ENCODE measurements at places on chromosomes 2 and 18. TPM values are rescaled to one million over a fixed set of nuclear protein-coding genes. Genes with fewer than 3 reads are reported as not detected.

DNA sequence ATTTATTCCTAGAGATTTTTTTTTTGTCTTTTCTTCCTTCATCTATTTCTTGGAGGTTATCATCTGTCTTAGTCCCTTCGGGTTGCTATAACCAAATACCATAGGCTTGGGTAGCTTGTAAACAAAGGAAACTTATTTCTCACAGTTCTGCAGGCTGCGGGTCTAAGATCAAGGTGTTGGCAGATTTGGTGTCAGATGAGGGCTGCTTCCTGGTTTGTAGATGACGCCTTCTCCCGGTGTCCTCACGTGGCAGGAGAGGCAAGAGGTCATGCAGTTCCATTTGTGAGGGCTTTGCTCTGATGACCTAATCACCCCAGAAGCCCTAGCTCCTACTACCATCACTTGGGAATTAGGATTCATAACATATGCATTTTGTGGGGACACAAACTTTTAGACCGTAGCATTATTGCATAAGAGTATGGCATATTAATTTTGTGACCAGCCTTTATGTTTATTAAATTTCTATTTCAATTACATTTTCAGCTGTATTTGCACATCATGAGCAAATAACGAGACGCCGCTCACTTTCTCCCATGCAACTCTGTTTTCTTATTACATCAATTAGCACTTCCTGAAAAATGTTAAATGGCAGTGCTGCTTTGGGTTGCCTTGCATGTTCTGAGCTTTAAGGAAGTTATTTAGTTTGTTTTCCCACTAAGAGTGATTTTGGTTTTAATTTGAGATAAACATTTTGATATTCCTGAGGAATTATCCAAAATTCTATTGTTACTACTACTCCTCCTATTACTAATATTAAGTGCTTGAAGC is 246.4 kb upstream of the HDAC4 start:
- H3K36me3 ChIP-seq: no peaks in the 10 kb centered on the region
- H3K4me1 ChIP-seq: no peaks in the 10 kb centered on the region
- H3K4me3 ChIP-seq: no peak overlapping the region
- H3K27ac ChIP-seq: no peak overlapping the region

The CRYGC gene
- total RNA-seq: not detected

The CD207 gene
- total RNA-seq: not detected

GRCh38 chr18:12154361-12154760 is 60.7 kb downstream of the ANKRD62 start:
- H3K4me1 ChIP-seq: no peaks in the 10 kb centered on the region
- H3K27me3 ChIP-seq: no peaks in the 10 kb centered on the region
- no peak overlapping the region for H3K27ac ChIP-seq
- H3K4me3 ChIP-seq: no peak overlapping the region
- no peaks in the 10 kb centered on the region for H3K36me3 ChIP-seq

GRCh38 chr2:104840893-104841585 is 12.9 kb upstream of the POU3F3 start:
- H3K27me3 ChIP-seq: no peaks in the 10 kb centered on the region
- no peaks in the 10 kb centered on the region for H3K36me3 ChIP-seq
- H3K27ac ChIP-seq: no peak overlapping the region
- H3K4me3 ChIP-seq: no peak overlapping the region
- H3K4me1 ChIP-seq: no peaks in the 10 kb centered on the region

The AKAIN1 gene
- total RNA-seq: not detected

The KCNE4 gene
- total RNA-seq: 10.9 TPM

DNA sequence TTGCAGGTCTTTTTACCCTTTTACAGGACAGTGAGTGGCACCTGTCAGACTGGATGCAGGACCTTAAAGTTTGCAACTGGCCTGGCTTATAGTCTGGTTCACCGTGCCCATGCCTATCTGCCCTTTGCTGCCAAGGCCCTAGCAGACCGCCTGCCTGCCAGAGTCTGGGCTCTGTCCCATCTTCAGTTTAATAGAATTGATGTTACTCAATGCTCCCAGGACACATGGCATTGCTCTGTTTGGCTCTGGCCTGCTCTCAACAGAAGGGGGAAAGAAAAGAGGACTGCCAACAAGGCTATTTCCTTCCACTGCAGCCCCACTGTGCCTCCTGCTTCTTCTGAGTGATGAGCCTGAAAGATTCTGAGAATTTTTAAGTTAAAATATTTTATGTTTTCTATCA is 25.6 kb upstream of the TMEM178A start:
- H3K4me1 ChIP-seq: no peaks in the 10 kb centered on the region
- no peak overlapping the region for H3K27ac ChIP-seq
- no peaks in the 10 kb centered on the region for H3K36me3 ChIP-seq
- H3K4me3 ChIP-seq: no peak overlapping the region
- no peaks in the 10 kb centered on the region for H3K27me3 ChIP-seq

The C2orf72 gene
- total RNA-seq: 0.15 TPM

DNA sequence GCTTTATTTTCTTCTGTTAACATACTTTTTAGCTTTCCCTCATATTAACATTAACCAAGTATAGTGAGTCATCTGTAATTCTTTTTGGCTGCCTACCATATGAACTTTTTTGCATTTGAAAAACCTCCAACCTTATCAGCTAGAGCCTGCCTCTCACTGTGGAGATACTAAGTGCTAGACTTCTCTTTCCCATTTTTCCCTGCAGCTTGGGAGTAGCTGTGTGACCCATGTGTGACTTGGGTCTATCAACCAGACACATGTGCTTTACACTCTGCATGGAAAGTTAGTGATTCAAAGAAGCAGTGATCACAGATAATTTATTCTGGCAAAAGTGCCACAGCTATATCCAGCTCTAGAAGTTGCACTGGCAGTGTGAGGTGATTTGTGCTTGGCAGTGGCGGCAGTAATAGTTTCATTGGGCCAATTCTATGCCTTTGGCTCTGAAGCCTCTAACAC is 36.3 kb downstream of the PREPL start:
- H3K27ac ChIP-seq: no peak overlapping the region
- no peak for DNase-seq
- H3K36me3 ChIP-seq: peaks cover 13% of the 10 kb centered on the region
- H3K27me3 ChIP-seq: no peaks in the 10 kb centered on the region
- H3K4me3 ChIP-seq: no peak overlapping the region
- no peaks in the 10 kb centered on the region for H3K4me1 ChIP-seq

The SOX11 gene
- 0.03 TPM for total RNA-seq

GRCh38 chr2:217858519-217859491 is 144.0 kb downstream of the TNS1 start:
- no peaks in the 10 kb centered on the region for H3K27me3 ChIP-seq
- peak; percentile 90 for DNase-seq
- H3K27ac ChIP-seq: peak overlapping the region; percentile 63
- no peak overlapping the region for H3K4me3 ChIP-seq

GRCh38 chr18:26868968-26869586 is 3.6 kb upstream of the AQP4 start:
- H3K4me1 ChIP-seq: no peaks in the 10 kb centered on the region
- H3K36me3 ChIP-seq: no peaks in the 10 kb centered on the region
- DNase-seq: no peak
- no peak overlapping the region for H3K4me3 ChIP-seq
- no peak overlapping the region for H3K27ac ChIP-seq

GRCh38 chr2:240142256-240142775 is 1.9 kb upstream of the OTOS start:
- DNase-seq: peak; percentile 67
- no peak overlapping the region for H3K27ac ChIP-seq
- no peaks in the 10 kb centered on the region for H3K4me1 ChIP-seq
- no peak overlapping the region for H3K4me3 ChIP-seq
- no peaks in the 10 kb centered on the region for H3K27me3 ChIP-seq

GRCh38 chr2:42810971-42811811 is 18.8 kb upstream of the HAAO start:
- H3K27me3 ChIP-seq: no peaks in the 10 kb centered on the region
- DNase-seq: peak; percentile 84
- H3K4me1 ChIP-seq: no peaks in the 10 kb centered on the region
- peak overlapping the region; percentile 20 for H3K27ac ChIP-seq
- no peaks in the 10 kb centered on the region for H3K36me3 ChIP-seq
- H3K4me3 ChIP-seq: peak overlapping the region; percentile 34

The SNORC gene
- 1.7 TPM for total RNA-seq

- no peak overlapping the region for H3K27ac ChIP-seq
- no peaks in the 10 kb centered on the region for H3K27me3 ChIP-seq
- no peak for DNase-seq
- no peak overlapping the region for H3K4me3 ChIP-seq
These were observed 262.1 kb downstream of the PRKCE start for GRCh38 chr2:45913539-45913938.

The HOXD13 gene
- total RNA-seq: not detected

DNA sequence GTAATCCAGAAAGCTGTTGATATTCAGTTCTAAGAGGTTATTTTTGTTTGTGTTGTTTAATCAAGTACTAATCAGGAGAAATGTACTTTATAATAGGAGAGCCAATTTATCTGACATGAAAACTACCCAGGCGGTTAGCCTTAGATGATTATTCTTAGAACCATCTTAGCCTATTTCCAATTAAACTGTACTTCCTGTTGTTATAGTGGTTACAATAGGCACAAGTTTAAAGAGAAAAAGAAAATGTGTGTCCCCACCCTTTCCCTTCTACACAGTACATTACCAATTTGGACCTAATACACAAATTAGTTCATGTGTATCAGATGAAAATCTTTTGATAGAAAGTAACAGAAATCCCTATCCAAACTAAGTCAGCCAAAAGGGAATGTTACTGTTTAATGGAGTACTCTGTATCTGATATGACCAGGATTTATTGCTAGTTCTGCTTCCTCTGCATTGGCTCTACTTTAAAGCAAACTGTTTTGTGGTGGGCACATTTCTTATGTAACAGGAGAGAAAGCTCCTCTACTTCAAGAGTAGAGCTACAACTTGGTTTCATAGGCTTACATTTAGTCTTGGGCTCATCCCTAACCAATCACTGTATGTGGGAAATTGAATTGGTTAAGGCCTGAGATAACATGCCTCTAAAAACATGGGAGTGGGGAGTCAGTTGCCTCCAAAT is 217.9 kb downstream of the UBE2E3 start:
- no peaks in the 10 kb centered on the region for H3K4me1 ChIP-seq
- H3K27ac ChIP-seq: no peak overlapping the region
- H3K36me3 ChIP-seq: no peaks in the 10 kb centered on the region
- DNase-seq: no peak
- H3K4me3 ChIP-seq: no peak overlapping the region
- no peaks in the 10 kb centered on the region for H3K27me3 ChIP-seq

The NEURL3 gene
- not detected for total RNA-seq

GRCh38 chr18:58060254-58060653 is 16.2 kb downstream of the NEDD4L start:
- H3K27ac ChIP-seq: no peak overlapping the region
- DNase-seq: no peak
- no peaks in the 10 kb centered on the region for H3K4me1 ChIP-seq
- H3K4me3 ChIP-seq: no peak overlapping the region
- no peaks in the 10 kb centered on the region for H3K36me3 ChIP-seq

DNA sequence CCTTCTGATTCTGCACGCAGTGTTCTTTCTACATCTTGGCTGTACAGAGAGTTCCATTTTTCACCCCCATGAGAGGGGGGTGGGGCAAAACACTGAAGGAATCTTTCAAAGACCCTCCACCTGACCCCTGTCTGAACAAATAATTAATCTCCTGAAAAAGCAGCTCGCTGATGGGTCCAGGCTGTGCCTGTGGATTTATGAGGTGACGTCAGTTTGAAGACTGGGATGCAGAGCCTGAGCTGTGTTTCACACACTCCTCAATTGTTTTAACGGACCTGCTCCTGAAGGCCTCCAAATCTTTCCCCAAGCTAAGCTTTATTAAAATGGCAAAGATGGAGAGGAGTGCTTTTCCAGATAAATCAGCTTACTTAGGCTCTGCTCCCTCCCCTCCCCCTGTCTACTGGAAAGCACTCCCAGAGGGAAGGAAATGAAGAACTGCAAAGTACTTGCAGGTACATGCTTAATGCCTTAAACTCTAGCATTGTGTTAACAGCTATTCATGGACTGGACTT is 390.2 kb upstream of the TNP1 start:
- no peaks in the 10 kb centered on the region for H3K36me3 ChIP-seq
- no peak overlapping the region for H3K27ac ChIP-seq
- no peak for DNase-seq
- H3K27me3 ChIP-seq: no peaks in the 10 kb centered on the region

All from aorta (tissue), 5 donors.